ENCODE measurements at places on chromosomes 5 and 9.

GRCh38 chr5:43555895-43556606 lies 826 bp downstream of the PAIP1 start:
- no peak for DNase-seq

DNA sequence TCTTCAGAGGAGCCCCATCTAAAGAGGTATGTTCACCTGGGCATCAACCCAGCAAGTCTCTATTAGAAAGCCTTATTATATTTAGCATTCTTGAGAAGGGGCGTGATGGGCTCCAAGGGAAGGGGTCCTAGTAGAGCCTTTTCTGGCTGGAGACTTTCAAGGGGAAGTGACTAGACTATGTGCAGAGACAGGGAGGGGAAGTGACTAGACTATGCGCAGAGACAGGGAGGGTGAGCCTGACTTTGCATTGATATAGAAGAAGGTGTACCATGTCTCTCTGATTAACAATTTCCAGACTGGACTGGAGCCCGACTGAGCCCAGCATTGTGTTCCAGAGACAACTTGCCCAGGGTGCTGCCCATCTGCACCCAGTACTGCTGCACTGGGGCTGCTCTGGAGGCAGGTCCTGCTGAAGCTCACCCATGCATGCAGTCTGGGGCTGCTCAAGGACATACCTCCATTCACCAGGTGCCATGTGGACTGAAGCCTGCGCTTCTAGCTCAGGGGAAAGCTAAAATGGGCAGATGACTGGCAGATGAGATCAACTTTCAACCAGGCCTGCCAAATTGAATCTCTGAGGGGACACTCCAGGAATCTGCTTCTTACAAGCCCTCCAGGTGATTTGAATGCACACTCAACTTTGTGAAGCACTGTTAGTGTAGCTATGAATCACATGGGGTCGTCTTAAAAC lies 83.0 kb upstream of the GNA14 start:
- no peak for DNase-seq

GRCh38 chr5:111058064-111058463 lies 13.4 kb upstream of the TSLP start:
- DNase-seq, result no peak

DNA sequence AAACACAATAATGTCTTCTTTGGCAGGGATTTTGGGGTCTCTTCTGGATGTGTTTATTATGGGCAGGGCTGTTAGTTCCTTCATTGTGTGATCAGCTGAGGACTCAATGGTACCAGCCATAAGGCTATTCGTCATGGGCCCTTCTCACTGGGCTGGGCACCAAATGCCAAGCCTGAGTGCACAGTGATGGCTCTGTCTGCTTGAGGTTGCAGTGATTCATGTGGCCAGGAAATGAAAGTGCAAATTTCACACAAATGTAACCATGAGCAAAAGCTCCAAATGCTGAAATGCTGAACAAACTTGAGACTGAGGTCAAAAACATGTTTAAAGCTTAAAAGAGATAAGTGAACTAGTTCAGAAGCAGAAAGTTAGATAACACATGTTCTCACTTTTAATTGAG lies 191.0 kb downstream of the TARS1 start:
- DNase-seq, result no peak

- DNase-seq, result no peak
Observed at GRCh38 chr5:150153957-150154617, 1.6 kb downstream of the PDGFRB start.

- DNase-seq, result no peak
Observed at GRCh38 chr9:35518981-35519679, 29.2 kb downstream of the RUSC2 start.

GRCh38 chr9:96202971-96203780 lies 98.8 kb downstream of the HSD17B3 start:
- DNase-seq, result no peak

- DNase-seq, result no peak
Observed at GRCh38 chr9:87490225-87490624, 7.4 kb upstream of the DAPK1 start.

DNA sequence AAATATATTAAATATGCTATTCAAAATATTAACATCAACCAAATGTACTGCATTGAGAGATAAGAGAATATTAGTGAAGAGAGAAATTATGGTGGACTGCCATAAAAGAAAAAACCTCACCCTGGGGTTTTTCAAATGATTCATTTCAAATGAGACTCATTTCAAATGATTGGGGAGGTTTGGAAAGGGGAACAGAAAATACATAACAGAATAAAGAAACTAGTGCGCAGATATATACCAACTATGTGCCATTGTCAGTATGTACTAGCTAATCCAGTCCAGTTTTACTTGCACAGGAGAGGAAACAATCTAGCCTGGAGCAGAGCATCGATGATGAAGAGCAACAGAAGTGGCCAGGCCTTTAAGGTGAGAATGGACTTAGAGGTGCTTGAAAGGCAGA lies 651.6 kb upstream of the RORB start:
- no peak for DNase-seq

DNA sequence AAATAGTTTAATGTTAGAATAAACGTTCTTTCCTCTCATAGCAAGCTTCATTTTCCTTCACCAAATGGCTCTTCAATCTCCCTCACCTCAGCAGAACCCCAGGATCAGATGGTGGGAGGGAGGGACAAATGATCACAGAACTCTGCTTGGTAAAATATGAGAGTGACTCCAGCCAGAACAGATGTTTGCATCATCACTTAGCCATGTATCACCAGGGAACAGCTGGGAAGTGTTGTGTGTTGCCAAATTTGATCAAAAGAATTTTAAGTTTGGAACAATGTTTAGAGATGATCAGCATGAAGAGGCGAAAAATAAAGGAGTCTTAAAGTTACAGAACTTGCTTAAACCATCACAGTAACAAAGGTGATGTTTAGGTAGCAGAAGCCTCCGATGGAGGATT lies 115.7 kb downstream of the FRMD3 start:
- no peak for DNase-seq

DNA sequence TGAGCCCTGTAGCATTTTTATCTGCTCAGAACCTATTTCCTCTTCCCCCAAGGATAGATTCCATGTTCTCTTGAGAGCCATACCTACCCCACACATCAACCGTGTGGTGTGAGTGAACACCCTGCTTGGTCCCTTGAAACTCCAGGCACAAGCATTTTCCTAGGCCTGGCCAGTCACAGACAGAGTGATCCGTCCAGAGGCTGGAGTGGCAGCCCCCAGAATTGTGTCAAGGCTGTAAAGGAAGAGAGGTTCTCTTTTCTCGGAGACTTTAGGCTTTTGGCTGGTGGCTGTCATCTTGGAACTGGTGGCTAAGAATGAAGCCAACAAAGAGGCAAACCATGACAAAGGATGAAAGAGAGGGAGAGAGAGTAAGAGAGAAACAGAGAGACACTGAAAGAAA lies 66.0 kb downstream of the ARHGEF37 start:
- no peak for DNase-seq

DNA sequence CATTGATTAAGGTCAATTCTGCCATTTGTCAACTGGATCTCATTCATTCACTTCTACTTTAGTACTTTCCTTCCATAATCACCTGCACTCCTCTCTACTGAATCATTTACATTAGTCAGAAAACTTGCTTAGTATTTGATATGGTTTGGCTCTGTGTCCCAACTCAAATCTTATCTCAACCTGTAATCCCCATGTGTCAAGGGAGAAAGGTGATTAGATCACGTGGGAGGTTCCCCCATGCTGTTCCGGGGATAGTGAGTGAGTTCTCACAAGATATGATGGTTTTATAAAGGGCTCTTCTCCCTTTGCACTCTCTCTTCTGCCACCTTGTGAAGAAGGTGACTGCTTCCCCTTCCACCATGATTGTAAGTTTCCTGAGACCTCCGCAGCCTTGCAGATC lies 23.7 kb upstream of the UGCG start:
- DNase-seq, result no peak

DNA sequence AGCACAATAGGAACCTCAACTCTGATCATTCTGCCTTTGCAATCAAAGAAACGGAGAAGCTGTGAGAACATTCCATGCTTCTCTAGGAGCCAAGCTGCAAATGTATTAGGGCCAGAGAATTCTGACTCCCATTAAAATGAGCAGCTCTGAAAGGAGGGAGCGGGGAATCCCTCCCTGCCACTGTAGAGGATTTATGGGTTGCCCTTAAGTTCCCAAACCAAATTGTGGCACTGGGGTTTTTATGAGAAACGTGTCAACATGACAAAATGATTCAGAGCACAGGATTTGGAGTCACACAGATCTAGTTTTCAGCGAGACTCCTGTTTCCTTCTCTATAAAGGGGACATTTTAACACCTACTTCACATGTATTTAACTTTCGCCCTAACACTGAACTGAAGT lies 1.8 kb downstream of the IL6ST start:
- DNase-seq, result no peak

DNA sequence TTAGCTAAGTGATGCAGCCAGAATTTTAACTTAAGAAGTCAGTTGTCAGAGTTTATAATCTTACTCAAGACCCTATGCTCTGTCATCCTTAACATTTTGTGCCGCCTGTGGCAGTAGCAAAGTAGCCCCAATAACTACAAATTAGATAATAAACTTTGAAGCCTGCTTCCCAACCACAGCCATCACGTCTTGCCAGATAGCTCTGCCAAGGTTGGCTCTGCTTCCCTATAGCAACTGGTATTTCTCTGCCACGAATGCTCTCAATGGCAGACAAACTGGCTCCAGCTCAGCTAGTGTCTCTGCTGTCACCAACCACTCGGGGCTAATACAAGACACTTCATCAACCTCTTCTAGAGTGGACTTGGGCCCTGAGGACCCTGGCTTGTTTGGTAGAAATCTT lies 576.1 kb downstream of the CDH12 start:
- DNase-seq, result no peak

DNA sequence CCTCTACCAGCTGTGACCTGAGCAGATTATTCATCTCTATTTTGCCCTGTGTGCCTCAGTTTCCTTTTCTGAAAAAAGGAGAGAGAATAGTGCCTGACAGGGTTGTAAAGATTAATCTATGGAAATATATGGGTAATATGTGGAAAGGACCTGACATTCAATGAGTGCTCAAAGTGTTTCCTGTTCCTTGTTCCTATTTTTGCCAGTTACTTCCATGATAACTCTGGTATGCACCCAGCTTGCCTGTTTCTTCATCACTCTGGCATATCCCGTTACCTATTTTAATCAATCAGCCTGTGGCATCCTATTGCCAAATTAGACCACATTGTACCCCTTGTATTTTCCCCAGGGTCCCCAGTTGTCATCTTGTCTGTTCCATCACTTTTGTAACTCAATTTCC lies 3.6 kb upstream of the ARAP3 start:
- no peak for DNase-seq

- DNase-seq, result no peak
Observed at GRCh38 chr5:98840946-98841345, 67.5 kb downstream of the RGMB start.

GRCh38 chr5:156598964-156599363 lies 251.1 kb upstream of the PPP1R2B start:
- no peak for DNase-seq

GRCh38 chr9:125536167-125536772 lies 170.7 kb downstream of the MAPKAP1 start:
- no peak for DNase-seq

- DNase-seq, result no peak
Observed at GRCh38 chr5:72393052-72393451, 72.9 kb downstream of the PTCD2 start.

GRCh38 chr5:119537704-119538103 lies 85.4 kb downstream of the HSD17B4 start:
- no peak for DNase-seq

- DNase-seq, result no peak
Observed at GRCh38 chr9:74848153-74848525, 39.6 kb downstream of the TRPM6 start.

DNA sequence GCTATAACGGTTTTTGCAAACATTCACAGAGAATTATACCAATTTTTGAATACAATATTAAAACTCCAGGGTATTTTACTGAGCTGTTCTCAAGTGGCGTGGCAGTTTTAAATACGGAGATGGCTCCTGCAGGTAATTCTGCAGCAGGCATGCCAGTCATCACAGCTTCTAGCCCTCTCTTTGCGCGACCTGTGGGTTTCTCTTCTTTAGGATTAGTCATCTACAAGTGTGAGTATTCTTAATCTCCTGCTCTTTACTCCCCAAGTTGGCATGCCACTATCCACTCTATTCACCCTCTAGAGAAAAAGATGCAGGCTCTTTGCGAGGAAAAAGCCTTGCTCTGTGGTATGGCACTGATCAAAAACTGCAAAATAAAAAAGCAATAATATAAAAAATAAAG lies 43.9 kb downstream of the ANKRD31 start:
- DNase-seq, result no peak

DNA sequence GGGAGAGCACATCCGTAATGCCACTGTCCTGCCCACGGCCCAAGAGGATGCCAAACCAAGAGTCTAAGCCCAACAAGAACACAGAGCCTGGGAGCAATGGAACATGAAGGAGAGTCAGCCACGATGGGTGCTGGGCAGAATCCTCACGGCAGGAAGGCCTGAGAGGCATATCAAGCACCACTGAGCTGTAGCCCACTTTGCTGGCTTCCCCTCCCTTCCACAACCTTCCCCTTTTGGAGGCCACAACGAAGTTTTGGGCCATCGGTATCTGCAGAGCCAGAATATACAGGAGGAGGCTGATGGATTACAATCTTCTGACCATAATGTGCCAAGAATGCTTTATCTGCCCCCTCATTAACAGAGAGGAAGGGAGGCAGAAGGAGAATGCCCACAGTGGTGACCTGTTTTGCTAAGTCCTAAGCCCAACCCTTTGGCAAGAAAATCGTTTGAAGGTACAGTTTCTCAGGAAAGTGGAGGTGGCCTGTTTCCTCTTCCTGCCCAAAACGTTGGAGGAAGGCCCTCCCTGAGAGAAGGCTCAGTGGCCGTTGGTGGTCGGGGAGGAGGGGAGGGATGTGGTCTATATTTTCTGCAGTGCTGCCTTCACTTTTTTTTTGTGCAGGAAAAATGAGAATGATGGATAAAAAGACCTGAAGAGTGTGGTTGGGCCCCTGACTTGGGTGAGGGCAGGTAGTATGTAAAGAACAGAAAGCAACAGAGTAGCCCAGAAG lies 26.2 kb downstream of the MACROH2A1 start:
- DNase-seq, result no peak

DNA sequence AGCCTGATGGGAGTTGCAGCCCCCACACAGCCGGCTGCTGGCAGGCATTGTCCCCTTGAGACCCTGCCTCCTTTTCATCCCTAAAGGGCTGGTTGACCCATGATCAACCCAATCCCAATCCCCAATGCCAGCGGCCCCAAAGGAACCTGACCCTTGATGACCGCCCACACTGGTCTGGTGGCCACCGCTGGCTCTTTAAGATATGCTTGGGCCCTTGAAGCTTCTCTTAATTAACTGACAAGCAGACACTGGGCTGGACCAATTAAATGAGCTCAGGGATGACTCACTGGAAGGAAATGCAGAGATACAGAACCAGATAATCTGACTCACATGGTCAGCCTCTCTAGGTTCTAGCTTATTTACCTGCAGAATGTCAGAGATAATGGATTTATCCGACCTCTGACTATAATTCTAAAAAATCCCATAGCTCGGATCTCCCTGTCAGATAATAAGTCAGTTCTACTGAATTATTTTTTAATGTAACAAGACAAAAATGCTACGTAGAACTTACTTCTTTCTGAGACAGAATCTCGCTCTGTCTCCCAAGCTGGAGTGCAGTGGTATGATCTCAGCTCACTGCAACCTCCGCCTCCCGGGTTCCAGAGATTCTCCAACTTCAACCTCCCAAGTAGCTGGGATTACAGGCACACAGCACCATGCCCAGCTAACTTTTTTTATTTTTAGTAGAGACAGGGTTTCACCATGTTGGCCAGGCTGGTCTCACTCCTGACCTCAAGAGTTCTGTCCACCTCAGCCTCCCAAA lies 11.1 kb upstream of the MLANA start:
- no peak for DNase-seq

All from SW 1271 (cell line).